ENCODE measurements at places on chromosomes 12 and 14.

- peak; percentile 32 for DNase-seq
Measured at GRCh38 chr12:51281202-51281924, 11.1 kb upstream of the SMAGP start.

- no peak for DNase-seq
Measured at GRCh38 chr12:9727813-9728212, 5.1 kb downstream of the CLECL1 start.

- DNase-seq: no peak
Measured at GRCh38 chr14:105126126-105126980, 42.2 kb downstream of the JAG2 start.

DNA sequence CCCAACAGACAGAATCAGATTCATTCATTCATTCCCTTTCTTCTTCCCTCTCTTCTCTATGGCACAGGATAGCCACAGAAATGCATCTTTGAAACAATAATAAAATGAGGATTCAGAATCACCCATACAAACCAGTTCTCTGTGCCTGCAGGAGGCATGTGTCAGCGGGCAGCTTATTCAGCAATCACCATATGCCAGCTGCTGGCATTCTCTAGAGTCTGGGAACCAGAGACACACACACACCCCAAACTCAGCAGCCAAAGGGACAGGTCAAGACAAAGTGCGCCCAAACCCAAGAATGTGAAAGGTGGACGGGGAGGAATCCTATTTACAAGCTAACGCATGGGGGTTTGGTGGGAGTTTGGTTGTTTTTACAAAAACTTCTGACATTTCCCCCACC, 14.1 kb downstream of the ARF3 start:
- DNase-seq: no peak

GRCh38 chr12:124827588-124828184, 36.0 kb downstream of the SCARB1 start:
- DNase-seq: no peak

DNA sequence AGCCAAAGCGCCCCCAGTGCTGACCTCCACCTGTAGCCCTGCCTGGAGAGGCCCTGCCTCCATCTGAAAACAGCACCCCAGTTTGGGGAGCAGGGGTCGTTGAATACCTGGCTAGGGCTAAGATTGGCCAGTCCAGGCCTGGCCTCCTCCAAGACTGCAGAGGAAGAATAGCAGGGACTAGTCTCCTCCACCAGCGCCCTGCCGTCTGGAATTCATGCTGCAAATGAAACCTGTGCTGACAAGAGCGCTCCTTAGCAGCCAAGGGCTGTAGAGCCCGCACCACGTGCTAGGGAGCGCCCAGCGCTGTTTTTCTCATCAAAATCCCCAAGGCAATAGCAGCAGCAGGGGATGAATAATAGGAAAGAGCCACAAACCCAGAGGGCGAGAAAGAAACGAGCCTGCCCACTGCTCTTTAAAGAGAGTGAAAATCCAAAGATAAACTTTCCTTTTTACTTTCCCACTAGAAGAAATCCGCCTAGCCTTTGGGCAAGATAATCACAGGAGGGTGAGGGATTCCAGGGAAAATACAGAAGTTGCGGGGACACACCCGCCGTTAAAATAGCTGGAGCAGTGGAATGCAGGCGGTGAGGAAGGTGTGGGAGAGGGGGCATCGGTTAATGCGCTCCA, 3.3 kb downstream of the COL2A1 start:
- DNase-seq: peak; percentile 66

GRCh38 chr14:93974833-93975232, 1.5 kb downstream of the ASB2 start:
- no peak for DNase-seq

DNA sequence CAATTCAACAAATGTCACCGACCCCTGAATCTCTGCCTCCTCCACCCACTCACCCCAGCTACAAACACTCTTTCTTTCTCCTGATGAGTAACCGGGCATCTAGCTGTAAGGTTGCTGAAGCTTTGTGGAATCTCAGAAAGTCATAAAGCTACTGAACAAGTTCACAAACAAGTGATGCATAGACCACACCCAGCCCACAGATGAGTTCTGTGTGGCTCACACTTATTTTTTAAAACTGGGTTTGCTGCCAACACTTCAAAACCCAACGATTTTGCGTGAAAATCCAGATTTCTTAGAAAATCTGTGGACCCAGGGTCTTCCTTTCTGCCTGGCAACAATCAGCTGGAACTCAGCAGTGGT, 96.1 kb downstream of the APAF1 start:
- DNase-seq: no peak

GRCh38 chr12:19120795-19121194, 8.7 kb upstream of the PLEKHA5 start:
- no peak for DNase-seq

GRCh38 chr12:45168976-45169375, 46.9 kb upstream of the ANO6 start:
- no peak for DNase-seq

GRCh38 chr12:121189619-121190155, 20.2 kb upstream of the P2RX4 start:
- DNase-seq: no peak

DNA sequence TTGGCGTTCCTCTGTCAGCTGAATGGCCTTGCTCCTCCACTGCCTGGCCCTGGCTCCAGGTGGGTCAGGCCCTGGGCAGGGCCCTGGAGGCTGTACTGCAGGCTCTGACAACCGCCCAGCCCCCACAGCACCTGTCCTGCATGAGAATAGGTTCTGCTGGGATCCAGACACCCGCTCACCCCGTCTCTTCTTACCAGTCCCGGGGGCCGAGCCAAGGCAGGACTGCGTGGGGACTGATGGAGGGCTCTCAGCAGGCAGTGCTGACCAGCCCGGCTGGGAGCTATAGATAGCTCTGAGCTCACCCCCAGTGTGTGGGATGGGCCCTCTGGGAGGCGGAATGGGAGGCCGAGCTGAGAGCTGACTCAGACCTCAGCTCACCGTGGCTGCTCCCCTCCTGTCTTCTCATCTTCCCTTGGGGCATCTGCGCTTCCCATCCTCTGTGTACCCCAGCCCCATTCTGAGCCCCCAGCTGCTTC, 39.6 kb downstream of the TEAD4 start:
- peak; percentile 73 for DNase-seq

GRCh38 chr14:99545586-99545985, 58.4 kb downstream of the CCDC85C start:
- no peak for DNase-seq

DNA sequence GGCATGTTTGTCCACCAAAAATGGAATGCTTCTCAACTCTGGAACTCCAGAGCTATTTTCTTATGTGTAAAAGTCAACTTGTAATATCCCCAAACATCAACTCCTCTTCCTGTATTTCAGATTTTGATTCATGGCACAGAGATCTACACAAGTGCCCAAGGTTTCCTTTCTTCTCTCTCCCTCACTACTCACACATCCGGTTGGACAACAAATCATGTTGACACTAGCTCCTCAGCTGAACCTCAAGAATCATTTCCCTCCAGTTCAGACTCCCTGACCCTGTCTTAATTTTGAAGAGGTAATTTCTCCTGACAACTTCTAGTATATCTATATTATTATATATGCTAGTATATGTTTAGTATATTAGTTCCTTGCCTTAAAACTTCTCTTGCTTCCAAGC, 485.4 kb upstream of the CCDC196 start:
- no peak for DNase-seq

DNA sequence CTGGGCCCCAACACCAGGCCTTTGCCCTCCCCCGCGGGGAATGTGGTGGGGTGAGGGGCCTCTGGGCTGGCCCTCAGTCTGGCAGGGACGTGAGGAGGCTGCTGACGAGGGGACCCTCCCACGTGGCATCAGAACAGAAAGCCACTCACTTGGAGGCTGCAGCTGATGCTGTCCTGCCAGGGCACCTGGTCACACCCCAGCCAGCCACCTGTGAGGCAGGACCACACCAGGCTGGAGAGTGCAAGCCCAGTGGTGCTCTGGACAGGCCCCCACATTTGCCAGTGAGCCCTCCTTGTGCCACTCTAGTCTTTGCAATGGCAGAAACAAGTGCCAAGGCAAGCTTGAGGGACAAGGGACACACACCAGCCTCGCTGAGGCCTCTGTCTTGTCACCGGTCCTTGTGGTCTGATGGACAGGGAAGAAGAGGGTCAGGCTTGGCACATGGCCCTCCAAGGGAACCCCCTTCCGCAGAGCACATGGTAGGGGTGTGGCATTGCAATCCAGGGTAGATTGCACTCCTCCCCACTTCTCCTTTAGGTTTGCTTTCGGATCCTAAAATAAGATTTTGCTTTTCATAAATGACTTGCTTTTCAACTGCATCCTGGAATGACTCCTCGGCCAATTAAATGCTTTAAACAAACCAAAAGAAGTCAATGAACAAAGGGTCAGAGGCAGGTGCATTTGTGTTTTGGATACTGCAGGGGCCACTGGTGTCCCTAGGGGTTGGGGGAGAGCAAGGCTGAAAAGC, 53.7 kb downstream of the CCDC88C start:
- DNase-seq: no peak

GRCh38 chr14:49363821-49364751, 222.1 kb downstream of the RPS29 start:
- no peak for DNase-seq

DNA sequence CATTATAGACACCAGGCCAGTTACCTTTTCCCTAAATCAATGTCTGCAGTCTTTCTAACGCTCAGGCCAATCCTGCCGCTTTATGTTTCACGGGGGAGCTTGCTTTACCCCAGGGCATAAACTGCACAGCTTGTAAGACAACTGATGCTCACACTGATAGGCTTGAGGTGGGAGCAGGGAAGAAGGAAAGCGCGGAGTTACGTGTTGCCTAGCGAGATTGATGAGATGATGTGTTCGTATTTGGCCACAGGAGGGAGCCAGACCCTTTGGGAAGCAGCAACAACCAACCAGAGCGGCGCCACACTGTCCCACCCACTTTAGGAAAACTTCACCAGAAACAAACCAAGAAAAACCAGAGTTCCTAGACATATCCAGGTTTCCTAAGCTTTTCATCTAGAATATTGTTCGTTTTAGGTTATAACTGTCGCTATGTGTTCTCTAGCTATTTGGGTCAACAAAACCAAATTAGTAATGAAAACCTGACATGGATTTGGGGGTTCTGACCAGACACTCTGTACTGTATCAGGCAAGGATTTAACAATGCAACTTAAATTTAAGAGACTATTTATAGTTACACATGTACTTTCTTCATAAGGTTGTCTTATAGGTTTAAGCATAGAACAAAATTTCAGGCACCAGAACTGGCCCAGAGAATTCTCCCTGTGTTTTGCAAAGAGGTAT, 2.4 kb downstream of the IL26 start:
- peak; percentile 70 for DNase-seq

- DNase-seq: peak; percentile 38
Measured at GRCh38 chr12:2944401-2945047, 14.7 kb upstream of the TEAD4 start.

DNA sequence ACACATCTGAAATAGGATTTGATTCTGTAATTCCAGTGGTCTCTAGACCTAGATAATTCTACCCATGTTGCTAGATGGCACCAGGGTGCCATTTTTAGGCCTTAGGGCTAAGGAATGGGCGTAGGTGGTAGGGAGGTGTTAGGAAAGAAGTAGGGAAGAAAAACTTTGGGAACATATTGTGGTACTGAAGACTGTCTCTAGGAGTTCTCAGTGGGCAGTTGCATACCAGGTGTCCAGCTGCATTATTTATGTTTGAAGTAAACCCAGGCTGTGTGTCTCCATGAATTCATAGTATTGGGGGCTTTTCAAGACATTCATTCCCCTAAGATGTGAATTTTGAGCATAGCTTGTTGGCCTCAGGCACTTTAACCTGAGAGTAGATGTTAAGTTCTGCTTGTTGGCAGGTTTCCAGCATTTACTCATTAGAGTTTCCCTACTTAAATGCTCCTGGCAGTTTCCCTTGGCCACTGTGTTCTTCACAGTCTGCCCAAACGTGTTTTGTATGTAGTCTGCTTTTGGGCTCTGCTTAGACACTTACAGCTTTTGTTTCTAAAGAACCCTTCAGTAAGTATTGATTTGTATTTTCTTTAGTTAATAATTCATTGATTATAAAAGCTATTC, 31.5 kb upstream of the CCT2 start:
- peak; percentile 6 for DNase-seq

- DNase-seq: no peak
Measured at GRCh38 chr12:11568762-11569478, 80.6 kb upstream of the ETV6 start.

- DNase-seq: no peak
Measured at GRCh38 chr14:92711976-92712653, 36.3 kb downstream of the LGMN start.

DNA sequence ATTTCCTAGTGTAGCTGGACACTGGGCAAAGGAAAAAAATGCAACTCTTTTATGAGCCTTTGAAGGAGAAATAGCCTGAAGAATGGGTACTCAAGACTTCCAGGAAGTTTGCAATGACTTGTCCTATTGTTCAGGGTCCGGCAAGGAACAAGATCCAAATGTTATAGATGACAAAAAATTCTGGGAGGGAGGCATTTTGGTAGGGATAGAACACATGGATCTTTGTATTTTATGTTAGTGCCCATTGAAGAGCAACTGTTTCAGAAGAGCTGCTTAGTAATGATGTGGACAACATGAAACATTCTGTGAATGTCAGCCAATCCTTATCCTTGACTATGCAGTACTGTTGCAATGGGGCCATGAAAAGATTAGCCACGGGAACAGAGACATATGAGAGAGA, 138.0 kb downstream of the MGAT4C start:
- DNase-seq: no peak

DNA sequence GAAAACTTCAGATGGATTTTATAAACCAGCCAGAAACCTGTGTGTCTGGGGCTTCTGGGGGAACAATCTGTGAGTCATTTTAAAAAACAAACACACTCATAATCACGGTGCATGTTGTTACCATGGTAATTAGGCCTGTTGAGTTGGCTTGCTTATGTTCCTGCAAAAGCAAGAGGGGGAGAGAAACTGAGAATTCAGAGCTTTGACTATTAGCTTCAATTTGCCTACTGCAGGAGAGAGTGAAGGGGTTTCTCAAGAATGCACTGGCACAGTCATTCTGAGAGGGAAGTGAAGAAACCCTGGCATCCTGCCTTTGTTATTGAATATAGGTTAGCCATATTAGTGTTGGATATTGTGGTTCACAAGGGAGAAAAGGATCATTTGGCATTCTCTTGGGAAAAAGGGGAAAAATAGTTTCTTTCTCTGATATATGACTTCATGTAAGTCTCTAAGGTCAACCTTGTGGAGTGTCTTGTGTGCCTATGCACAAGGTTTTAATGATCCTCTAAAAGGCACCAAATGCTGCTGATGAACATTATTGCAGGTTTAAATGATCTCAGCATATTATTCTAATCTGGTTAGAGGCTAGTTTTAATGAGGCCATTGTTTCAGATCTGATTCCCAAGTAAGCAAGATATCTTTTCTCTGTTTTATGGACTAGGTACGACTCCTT, 12.9 kb downstream of the GNG2 start:
- DNase-seq: peak; percentile 68

GRCh38 chr12:58504143-58504938, 416.0 kb downstream of the LRIG3 start:
- no peak for DNase-seq

GRCh38 chr12:31003861-31004640, 69.6 kb upstream of the DDX11 start:
- DNase-seq: no peak

- DNase-seq: peak; percentile 27
Measured at GRCh38 chr12:24560831-24561271, 388.1 kb downstream of the BCAT1 start.

- no peak for DNase-seq
Measured at GRCh38 chr12:123140676-123141614, 9.9 kb downstream of the PITPNM2 start.

- DNase-seq: no peak
Measured at GRCh38 chr14:51595881-51596455, 55.7 kb upstream of the FRMD6 start.

- peak; percentile 81 for DNase-seq
Measured at GRCh38 chr14:103372552-103373304, 12.5 kb upstream of the MARK3 start.

GRCh38 chr12:54019091-54019811, 9.0 kb upstream of the HOXC6 start:
- DNase-seq: peak; percentile 53

Data from urothelium cell line (cell line).